ENCODE measurements at places on chromosomes 13 and 19.

GRCh38 chr19:29387586-29387985 is 138.2 kb upstream of the VSTM2B start:
- no peak for DNase-seq
- H3K27ac ChIP-seq = no peak overlapping the region
- H3K4me3 ChIP-seq = no peak overlapping the region
- H3K4me1 ChIP-seq = no peaks in the 10 kb centered on the region
- no peaks in the 10 kb centered on the region for H3K27me3 ChIP-seq
- no peaks in the 10 kb centered on the region for H3K36me3 ChIP-seq

GRCh38 chr19:13234518-13234917 is 84.3 kb downstream of the IER2 start:
- H3K4me3 ChIP-seq = no peak overlapping the region
- H3K36me3 ChIP-seq = no peaks in the 10 kb centered on the region
- no peak for DNase-seq
- H3K27ac ChIP-seq = no peak overlapping the region
- no peaks in the 10 kb centered on the region for H3K27me3 ChIP-seq

DNA sequence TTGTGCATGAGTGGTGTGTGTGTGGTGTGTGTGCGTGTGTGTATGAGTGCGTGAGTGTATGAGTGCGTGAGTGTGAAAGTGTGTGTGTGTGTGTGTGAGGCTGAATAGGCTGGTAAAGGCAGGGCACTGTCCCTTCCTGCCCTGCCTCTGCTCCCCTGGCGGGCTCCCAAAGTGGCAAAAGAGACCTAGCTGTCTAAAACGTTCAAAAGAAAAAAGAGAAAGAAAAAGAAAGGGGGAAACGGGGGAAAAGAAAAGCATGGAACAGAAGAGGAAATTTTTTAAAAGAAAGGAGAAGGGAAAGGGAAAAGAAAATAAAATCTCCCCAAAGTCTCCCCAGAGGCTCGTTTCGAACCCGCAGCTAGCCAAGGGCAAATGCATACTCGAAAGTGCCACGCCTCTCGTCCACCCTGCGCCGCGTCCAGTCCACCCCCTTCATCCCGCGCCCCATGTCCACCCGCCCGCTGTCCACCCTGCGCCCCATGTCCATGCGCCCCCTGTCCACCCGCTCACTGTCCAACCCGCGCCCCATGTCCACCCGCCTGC is 37.0 kb upstream of the FLT1 start:
- H3K36me3 ChIP-seq = no peaks in the 10 kb centered on the region
- DNase-seq = no peak
- H3K4me1 ChIP-seq = peaks cover 5% of the 10 kb centered on the region
- peaks cover 12% of the 10 kb centered on the region for H3K27me3 ChIP-seq
- H3K4me3 ChIP-seq = peak overlapping the region; percentile 59

DNA sequence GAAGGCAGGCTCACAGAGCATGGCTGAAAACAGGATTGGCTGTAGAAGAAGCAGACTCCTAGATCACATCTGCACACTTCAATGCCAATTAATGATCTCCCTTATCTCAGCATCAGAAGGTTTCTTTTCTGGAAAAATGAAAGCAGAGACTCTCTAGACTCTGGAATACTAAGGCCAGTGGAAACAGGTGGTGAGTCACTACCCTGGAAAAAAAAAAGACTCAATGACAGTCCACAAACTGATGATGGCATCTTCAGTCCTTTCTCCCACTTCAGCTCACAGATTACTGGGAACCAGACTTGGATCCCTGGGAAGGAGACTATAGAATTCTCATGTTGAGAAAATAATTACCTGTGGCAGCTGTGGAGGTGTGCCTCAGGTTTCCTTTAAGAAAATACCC is 47.5 kb upstream of the MBNL2 start:
- DNase-seq = no peak
- no peak overlapping the region for H3K4me3 ChIP-seq
- no peak overlapping the region for H3K27ac ChIP-seq
- no peaks in the 10 kb centered on the region for H3K36me3 ChIP-seq

DNA sequence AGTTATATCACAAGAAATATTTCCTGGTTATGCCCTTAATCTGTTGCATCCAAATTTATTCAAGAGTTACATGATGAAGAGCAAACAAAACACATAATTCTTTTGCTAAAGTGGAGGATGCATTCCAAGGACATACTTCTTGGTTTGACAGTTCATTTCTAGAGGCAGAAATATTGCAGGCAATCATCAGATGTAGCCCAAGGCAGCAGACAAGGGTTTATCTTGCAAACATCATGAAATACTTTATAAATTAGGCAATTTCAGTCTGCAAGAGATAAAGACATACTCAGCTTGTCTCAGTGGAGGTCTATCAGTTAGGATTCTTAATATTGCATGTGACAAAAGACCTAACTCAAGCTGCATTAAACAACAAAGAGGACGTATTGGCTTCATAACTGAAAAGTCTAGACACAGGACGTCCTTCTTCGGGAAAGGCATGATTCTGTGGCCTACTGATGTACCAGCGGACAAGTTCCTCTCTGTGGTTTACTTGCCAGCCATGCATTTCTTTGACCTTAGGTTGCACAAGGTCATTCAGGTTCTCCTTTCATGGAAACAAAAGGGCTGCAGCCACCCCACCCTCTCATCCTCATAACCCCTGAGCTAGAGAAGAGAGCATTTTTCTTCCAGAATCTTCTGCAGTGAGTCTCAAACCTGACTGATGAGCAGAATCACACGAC is 204.1 kb downstream of the KATNAL1 start:
- no peaks in the 10 kb centered on the region for H3K4me1 ChIP-seq
- no peak overlapping the region for H3K4me3 ChIP-seq

DNA sequence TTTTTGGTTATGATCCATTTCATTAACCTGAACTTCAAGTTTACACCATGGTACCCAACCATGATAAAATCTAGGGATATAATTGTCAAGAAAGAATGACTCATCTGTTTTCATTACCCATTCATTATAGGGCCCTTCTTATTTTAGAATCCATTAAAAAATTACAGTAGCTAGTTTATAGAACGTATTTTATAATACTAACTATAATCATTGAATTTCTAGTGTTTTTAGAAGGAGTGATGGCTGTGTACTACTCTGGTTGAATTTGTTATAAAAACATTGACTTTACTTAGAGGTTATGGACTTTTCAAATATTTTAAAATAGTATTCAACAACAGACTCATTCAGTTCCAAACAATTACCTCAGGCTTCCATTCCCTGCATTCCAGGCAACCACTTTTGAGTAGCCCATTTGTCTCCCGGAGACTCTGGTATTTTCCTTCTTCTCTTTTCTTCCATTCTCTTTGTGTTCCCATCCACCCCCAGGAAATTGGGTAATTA is 71.9 kb upstream of the KLF12 start:
- no peaks in the 10 kb centered on the region for H3K27me3 ChIP-seq
- DNase-seq = no peak
- H3K4me3 ChIP-seq = no peak overlapping the region
- no peaks in the 10 kb centered on the region for H3K36me3 ChIP-seq
- H3K27ac ChIP-seq = peak overlapping the region; percentile 26

DNA sequence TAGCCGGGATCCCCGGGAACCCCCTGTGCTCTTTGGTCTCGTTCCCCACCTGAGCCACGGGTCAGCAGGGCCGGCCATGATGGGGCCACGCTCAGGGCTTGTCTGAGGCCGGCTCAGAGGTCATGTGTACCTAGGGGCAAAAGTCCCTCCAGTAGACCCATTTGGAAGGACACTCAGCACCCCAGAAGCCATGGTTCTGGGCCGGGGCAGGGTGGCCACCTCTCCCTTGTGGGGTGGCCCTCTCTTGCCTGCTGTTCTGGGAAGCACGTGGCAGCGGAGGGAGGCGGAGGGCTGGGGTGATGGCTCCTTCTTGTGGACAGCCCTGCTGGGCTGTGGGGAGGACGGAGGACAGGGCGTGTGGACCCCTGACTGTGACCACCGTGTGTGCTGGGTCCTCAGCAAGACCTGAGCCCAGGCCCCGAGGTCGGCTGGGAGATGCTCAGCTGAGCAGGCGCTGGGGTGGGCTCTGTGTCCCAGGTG is 6.4 kb upstream of the PEAK3 start:
- DNase-seq = no peak
- no peaks in the 10 kb centered on the region for H3K36me3 ChIP-seq
- peaks cover 12% of the 10 kb centered on the region for H3K4me1 ChIP-seq
- H3K27ac ChIP-seq = no peak overlapping the region

DNA sequence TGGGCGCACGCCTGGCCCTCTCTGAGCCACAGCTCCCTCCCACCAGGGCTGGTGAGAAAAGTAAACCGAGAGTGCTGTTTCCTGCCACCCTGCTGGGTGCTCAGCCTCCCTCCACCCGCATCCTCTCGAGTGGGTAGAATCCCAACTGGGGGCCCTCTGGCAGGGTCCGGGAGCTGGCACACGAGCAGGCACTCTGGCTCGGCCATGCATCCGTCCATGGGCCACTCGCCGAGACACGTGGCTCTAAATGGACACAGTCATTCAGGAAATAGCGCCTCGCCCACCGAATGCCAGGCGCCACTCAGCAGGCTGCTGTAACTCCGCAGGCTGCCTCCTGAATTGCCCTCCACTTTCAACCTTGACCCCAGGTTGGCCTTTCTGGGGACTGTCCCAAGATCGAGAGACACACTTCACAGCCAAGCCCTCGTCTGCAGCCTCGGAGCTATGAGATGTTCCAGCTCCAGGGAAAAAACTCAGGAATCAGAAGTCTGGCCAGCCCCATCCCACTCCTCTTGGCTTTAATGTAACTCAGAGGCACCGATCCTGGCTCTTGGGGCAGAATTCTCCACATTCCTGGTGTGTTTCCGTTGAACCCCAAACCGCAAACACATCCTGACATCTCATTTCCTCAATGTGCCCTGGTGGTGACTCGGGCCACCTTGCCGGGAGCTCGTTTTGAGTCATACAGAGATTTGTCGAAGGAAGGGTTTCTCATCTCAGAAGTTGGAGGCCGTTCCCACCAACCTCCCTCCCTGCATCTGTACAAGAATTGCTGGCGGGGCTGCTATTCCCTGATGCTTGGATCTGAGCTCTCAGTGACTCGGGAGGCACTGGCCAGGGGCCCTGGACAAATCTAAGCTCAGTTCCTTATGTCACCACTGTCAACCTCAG is 14.1 kb downstream of the KLF2 start:
- H3K27ac ChIP-seq = peak overlapping the region; percentile 83
- peaks cover 14% of the 10 kb centered on the region for H3K4me1 ChIP-seq
- no peaks in the 10 kb centered on the region for H3K36me3 ChIP-seq
- peak; percentile 46 for DNase-seq

- H3K36me3 ChIP-seq = no peaks in the 10 kb centered on the region
- no peak overlapping the region for H3K27ac ChIP-seq
- no peak for DNase-seq
- peaks cover 11% of the 10 kb centered on the region for H3K4me1 ChIP-seq
- H3K4me3 ChIP-seq = peak overlapping the region; percentile 72
- H3K27me3 ChIP-seq = peaks cover 7% of the 10 kb centered on the region
Measured at GRCh38 chr19:47036097-47036651, 12.2 kb downstream of the TMEM160 start.

DNA sequence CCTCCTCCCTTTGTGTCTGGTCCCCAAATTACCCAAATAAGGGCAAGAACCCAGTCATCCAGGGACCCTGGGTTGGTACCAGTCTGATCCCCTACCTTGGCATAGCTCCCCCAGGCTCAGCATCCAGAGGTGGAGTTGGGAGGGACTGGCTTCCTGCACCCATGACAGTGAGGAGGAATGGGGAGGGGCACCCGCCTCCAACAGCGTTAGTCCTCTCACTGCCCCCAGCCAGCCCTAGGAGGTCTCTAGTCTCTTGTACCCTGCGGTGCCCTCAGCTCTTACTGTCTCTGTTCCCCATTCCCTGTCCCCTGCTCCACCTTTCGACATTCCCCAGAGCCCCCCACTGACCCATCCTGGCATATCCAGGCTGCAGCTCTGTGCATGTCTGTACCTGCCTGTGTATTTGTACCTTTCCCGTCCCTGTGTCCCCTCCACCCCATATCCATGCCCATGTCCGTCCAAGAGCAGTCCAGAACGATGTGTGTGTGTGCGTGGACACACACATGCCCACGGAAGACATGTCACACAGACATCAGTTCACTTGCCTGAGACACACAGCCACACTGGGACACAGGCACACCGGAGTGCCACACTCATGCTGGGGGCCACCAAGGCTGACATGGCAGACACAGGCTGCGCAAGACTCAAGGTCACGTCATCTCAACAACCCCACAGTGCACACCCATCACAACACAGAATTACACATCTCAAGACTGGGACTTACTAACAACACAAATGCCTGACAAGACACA is 17.8 kb downstream of the ERFL start:
- H3K27me3 ChIP-seq = peaks cover 13% of the 10 kb centered on the region
- no peak overlapping the region for H3K4me3 ChIP-seq
- H3K36me3 ChIP-seq = peaks cover 20% of the 10 kb centered on the region
- no peak overlapping the region for H3K27ac ChIP-seq

DNA sequence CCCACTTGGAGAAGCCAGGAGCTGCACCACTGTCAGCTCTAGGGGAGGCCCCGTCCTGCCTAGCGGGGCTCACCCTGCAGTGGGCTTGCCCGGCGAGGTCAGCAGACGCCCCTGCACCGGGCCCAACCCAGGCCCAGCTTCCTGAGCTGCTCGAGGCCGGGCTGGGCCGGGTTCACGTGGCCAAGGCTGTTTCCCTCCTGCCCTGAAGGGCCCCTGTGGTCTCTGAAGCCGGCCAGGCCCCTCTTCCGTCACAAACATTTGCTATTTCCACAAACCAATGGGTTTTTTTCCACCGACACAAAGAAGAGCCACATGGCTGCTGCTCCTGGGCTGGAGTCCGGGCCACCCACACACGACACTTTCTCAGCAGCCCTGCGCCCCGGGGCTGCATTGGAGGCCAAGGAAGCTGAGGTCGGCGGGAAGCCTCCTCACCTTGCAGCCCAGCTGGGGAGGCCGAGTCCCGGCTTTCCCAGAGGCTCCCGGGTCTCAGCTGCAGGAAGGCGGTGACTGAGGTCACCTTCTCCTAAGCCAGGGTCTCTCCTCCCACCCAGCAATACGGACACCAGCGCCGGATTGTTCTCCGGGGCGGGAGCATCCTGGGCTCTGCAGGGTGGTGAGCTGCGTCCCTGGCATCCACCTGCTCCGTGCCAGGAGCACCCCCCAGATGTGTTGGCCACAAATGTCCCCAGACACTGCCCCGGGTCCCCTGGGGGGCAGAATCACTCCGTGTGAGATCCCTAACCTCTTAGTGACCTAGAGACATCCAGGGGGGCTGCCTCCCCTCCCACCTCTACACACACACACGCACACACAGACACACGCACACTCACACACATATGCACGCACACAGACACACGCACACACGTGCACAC is 80.5 kb downstream of the GADD45B start:
- peak overlapping the region; percentile 81 for H3K27ac ChIP-seq
- no peaks in the 10 kb centered on the region for H3K36me3 ChIP-seq
- H3K27me3 ChIP-seq = no peaks in the 10 kb centered on the region
- H3K4me3 ChIP-seq = no peak overlapping the region
- peaks cover 10% of the 10 kb centered on the region for H3K4me1 ChIP-seq
